ENCODE measurements at places on chromosomes 11 and 22. TPM values are rescaled to one million over a fixed set of nuclear protein-coding genes. Genes with fewer than 3 reads are reported as not detected.

DNA sequence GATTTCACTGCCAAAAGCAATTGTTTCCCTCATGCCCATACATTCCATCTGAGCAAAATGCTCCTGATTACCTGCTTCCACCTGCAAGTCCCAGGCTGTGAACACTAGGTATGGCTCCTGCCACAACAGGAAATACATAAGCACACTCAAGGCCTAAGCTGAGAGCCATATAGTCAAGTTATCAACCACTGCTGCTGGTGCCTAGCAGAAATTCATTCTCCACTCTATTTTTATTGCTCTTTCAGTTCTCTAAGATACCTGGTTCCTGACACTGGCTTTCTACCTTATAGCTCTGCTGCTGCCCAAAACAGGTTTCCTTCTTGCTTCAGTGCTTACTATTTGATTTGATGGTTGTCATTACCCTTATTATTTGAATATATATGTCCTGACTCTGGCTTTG lies 31.6 kb downstream of the SLC36A4 start:
- no peak overlapping the region for H3K27ac ChIP-seq
- H3K27me3 ChIP-seq, result no peaks in the 10 kb centered on the region
- H3K4me1 ChIP-seq, result no peaks in the 10 kb centered on the region
- no peak for DNase-seq

DNA sequence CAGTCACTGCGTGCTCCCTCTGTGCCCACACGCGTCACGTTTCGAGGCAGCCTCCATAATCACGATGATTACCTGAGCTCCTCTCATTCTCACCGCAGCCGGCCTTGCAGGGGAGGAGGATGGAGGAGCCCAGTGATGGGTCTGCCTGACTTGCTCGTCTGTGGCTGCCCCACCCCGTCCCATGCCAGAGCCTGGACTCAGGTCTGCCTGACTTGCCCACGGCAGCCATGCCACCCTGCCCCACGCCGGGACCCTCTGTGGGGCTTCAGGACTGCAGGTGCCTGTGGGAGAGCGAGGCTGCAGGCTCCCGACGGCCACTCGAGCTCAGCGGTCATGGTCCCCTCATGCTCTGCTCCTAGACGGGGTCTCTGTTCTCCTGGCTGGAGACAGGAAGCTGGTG lies 1025.1 kb downstream of the BRD1 start:
- H3K36me3 ChIP-seq, result no peaks in the 10 kb centered on the region
- H3K27ac ChIP-seq, result no peak overlapping the region
- no peaks in the 10 kb centered on the region for H3K4me1 ChIP-seq

DNA sequence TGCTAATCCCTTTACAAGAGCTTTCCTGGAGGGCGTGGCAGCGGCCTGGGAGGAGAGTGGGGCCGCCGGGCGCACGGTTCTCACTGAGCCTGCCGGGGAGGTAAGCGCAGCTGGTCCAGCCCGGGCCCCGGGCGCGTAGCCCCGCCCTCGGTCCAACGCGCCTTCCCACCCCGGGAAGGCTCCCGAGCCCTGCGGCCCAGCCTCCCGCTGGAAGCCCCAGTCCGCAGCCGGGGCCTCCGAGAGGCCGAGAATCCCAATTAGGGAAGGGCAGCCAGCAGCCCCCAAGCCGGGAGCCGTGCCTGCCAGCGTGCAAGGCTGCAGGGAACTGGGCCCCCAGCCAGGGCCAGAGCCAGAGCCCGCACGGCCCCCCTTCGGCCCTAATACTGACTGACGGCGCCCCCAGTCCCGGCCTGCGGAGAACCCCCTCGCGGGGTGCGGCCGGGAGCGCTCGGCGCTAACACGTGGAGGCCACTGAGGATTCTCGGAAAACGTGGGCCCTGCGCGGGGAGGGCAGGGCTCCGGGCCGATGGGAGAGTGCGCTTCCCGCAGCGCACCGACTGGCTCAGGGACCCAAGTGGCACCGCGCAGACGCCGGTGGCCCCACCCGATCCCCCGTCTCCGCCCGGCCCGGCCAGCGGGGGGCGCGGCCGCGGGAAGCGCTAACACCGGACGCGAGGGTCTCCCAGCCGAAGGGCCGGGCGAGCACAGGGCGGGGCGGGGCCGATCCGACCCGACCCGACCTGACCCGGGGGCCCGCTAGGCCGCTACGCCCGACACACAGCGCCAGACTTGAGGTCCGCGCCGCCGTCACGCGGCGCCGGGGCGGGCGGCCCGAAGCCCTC lies 5.7 kb downstream of the ZFTA start:
- peak; percentile 61 for DNase-seq
- no peaks in the 10 kb centered on the region for H3K27me3 ChIP-seq
- peak overlapping the region; percentile 56 for H3K4me3 ChIP-seq
- H3K27ac ChIP-seq, result no peak overlapping the region

DNA sequence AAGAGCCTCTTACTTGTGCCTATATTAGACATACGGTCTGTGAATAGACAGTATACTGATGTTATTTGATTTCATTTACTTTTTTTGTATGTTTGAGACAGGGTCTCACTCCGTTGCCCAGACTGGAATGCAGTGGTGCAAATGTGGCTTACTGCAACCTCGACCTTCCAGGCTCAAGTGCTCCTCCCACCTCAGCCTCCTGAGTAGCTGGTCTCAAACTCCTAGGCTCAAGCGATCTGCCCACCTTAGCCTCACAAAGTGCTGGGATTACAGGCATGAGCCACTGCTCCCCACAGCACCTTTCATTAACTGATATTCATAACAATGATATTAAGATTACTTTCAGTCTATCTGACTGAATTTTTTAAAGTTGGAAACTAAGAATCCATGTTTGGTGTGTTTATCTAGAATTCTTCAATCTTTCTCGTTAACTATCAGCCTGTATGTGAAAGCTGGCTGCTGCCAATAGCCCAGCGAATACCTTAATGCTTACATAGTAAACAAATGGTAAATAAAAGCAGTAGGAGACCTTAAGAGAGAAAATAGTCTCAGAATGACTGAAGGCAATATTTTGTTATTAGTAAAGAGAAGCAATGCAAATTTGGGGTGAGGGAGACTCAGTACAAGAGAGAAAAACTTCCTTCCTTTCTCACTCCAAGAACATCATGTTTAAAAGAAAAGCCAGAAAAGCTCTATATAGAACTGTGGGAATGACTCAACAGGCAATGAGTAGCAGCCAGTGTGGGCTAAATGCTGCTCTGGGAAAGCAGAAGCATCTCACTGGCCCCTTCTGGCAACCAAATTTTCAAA lies 101.9 kb downstream of the MRTFA start:
- no peaks in the 10 kb centered on the region for H3K4me1 ChIP-seq
- H3K4me3 ChIP-seq, result no peak overlapping the region
- DNase-seq, result no peak
- no peak overlapping the region for H3K27ac ChIP-seq
- no peaks in the 10 kb centered on the region for H3K27me3 ChIP-seq
- no peaks in the 10 kb centered on the region for H3K36me3 ChIP-seq

GRCh38 chr11:1772270-1773130 lies 8.8 kb upstream of the CTSD start:
- H3K27ac ChIP-seq, result no peak overlapping the region
- H3K36me3 ChIP-seq, result no peaks in the 10 kb centered on the region
- DNase-seq, result peak; percentile 69
- H3K4me3 ChIP-seq, result no peak overlapping the region
- H3K27me3 ChIP-seq, result no peaks in the 10 kb centered on the region

DNA sequence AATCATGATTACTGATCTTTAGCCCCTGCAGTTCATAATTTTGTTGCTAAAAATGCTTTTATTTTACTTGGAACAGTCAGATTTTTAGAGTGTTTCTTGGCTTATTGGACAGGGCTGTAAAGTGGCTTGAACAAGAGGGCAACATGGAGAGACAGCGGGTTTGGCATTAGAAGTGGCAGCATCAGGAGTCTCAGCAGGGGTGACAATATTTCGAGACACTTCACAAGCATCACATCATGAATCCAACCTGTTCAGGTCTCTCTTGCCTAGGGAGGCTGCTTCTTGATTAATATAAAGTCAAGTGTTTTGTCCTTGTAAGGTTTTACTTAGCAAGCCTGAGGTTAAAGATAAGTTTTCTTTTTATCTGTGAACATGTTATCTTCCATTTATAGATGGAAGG lies 2249.5 kb downstream of the LRRC4C start:
- no peak for DNase-seq
- no peaks in the 10 kb centered on the region for H3K36me3 ChIP-seq
- H3K27ac ChIP-seq, result no peak overlapping the region
- no peaks in the 10 kb centered on the region for H3K4me1 ChIP-seq
- H3K4me3 ChIP-seq, result no peak overlapping the region

GRCh38 chr11:117483372-117483771 lies 155.7 kb downstream of the CEP164 start:
- H3K27me3 ChIP-seq, result no peaks in the 10 kb centered on the region
- H3K27ac ChIP-seq, result no peak overlapping the region
- no peak overlapping the region for H3K4me3 ChIP-seq
- no peak for DNase-seq

- H3K4me1 ChIP-seq, result no peaks in the 10 kb centered on the region
- no peaks in the 10 kb centered on the region for H3K36me3 ChIP-seq
- no peak overlapping the region for H3K27ac ChIP-seq
- no peak for DNase-seq
- H3K4me3 ChIP-seq, result no peak overlapping the region
Observed at GRCh38 chr11:126407101-126407521, 51.6 kb downstream of the ST3GAL4 start.

Gene KMT5B
- 15.9 TPM for total RNA-seq

Gene MMP11
- 0.86 TPM for total RNA-seq

Gene CREB3L1
- 0.12 TPM for total RNA-seq

Gene TRIM6
- total RNA-seq, result 2.0 TPM

Gene P4HA3
- not detected for total RNA-seq

Gene C11orf86
- total RNA-seq, result not detected
